ENCODE measurements at places on chromosomes 11 and 22. TPM values are rescaled to one million over a fixed set of nuclear protein-coding genes. Genes with fewer than 3 reads are reported as not detected.

GRCh38 chr11:1254733-1255132, 31.9 kb downstream of the MUC5B start:
- H3K4me3 ChIP-seq = no peak overlapping the region
- H3K4me1 ChIP-seq = no peaks in the 10 kb centered on the region
- no peak overlapping the region for H3K27ac ChIP-seq
- H3K36me3 ChIP-seq = peaks cover 5% of the 10 kb centered on the region
- H3K27me3 ChIP-seq = no peaks in the 10 kb centered on the region

SYT9 gene
- total RNA-seq = not detected

GRCh38 chr11:76863196-76863777, 2.6 kb downstream of the ACER3 start:
- H3K27ac ChIP-seq = no peak overlapping the region
- H3K36me3 ChIP-seq = peaks cover 7% of the 10 kb centered on the region
- DNase-seq = no peak
- H3K4me3 ChIP-seq = no peak overlapping the region
- peaks cover 29% of the 10 kb centered on the region for H3K4me1 ChIP-seq

DNA sequence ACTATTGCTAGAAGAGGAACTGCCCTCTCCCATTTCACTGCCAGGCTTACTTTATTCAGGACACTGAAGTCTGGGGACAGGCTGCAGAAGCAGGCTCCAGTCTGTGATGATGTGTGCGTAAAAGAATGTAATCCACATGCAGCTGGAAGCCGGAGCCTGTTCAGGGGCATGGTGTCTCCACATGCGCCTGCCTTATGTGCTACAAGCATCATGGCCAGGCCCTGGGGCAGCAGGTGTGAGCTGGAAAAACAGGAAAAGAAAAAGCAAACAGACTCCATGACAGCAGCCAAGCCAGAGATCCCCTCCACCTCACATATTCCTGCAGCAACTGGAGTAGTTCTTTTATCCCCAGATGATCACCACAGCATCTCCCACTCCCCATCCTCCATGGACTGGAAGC, 33.4 kb downstream of the ARFGAP2 start:
- no peak overlapping the region for H3K27ac ChIP-seq
- DNase-seq = no peak
- H3K4me3 ChIP-seq = no peak overlapping the region
- H3K4me1 ChIP-seq = peaks cover 4% of the 10 kb centered on the region
- no peaks in the 10 kb centered on the region for H3K27me3 ChIP-seq

- no peak for DNase-seq
- peaks cover 2% of the 10 kb centered on the region for H3K27me3 ChIP-seq
- no peak overlapping the region for H3K27ac ChIP-seq
- H3K4me1 ChIP-seq = peaks cover 12% of the 10 kb centered on the region
Observed at GRCh38 chr11:117908109-117908895, 20.9 kb downstream of the TMPRSS13 start.

DNA sequence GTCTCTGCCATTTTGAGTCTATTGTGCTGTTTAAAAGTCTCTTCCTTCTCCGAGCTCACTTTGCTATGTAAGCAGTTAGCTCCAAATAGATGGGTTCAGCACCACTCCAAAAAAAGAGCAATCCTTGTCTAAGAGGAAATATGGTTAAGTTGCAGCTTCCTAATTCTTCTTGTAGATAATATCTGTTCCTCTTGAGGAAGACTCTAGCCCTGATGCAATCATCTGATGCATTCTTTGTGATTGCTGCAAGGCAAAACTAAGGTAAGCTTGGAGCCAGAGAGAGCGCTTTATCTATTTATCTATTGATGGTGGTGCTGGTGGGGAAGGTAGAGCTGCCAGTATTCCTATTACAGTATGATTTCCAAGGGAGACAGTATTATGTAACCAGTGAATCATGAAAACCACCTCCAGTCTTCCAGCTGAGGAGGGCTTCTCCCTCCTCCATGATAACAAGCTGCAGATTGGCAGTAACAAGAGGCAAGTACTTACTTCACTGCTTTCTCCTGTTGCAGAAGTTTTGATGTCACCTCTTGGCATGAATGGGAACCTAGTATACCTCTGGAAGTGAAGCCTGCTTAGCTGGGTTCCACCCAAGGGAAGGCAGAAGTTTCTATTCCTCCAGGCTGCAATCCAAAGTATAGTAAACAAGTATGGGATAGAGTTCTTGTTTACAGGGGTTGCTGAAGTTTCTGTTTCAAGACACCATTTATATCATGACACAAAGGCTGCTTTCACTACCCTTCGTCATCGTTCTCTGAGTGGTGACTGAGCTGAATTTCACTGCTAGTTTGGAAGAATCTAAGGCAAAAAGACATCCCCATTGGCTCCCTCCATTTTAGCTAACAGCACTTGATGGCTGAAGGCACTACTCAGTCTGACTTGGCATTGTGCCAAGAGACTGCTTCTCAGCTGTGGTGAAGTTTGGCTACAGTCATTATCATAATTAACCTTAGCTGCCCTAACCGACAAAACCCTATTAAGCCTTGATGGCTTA, 49.7 kb downstream of the FDX1 start:
- peaks cover 4% of the 10 kb centered on the region for H3K27me3 ChIP-seq
- no peak overlapping the region for H3K4me3 ChIP-seq
- H3K4me1 ChIP-seq = no peaks in the 10 kb centered on the region
- DNase-seq = no peak
- H3K27ac ChIP-seq = no peak overlapping the region
- H3K36me3 ChIP-seq = no peaks in the 10 kb centered on the region

XKR3 gene
- total RNA-seq = not detected

GSTT2B gene
- total RNA-seq = not detected

DNA sequence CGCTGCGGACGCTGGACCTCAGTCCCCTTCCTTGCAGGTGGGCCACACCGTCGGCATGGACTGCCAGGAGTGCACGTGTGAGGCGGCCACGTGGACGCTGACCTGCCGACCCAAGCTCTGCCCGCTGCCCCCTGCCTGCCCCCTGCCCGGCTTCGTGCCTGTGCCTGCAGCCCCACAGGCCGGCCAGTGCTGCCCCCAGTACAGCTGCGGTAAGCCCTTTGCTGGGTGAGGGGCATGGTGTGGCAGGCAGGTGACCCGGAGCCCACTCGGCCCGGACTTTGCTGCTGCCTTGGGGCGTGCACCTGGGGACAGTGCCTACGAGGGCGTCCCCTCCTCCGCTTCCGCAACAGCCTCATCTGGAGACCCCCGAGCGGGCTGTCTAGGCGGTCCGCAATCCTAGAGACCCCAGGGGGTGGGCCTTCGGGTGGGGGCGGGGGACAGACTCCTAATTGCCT, 25.4 kb upstream of the MUC5B start:
- no peaks in the 10 kb centered on the region for H3K27me3 ChIP-seq
- no peaks in the 10 kb centered on the region for H3K36me3 ChIP-seq
- no peaks in the 10 kb centered on the region for H3K4me1 ChIP-seq
- DNase-seq = no peak
- H3K27ac ChIP-seq = no peak overlapping the region
- H3K4me3 ChIP-seq = no peak overlapping the region

CCDC81 gene
- 0.53 TPM for total RNA-seq

- H3K4me1 ChIP-seq = no peaks in the 10 kb centered on the region
- no peak overlapping the region for H3K4me3 ChIP-seq
- no peaks in the 10 kb centered on the region for H3K36me3 ChIP-seq
- no peak for DNase-seq
- no peaks in the 10 kb centered on the region for H3K27me3 ChIP-seq
- no peak overlapping the region for H3K27ac ChIP-seq
Observed at GRCh38 chr22:27345691-27346090, 455.9 kb downstream of the MN1 start.

GRCh38 chr11:94020777-94021481, at the start of gene HEPHL1:
TSS of gene HEPHL1 (plus strand) at chr11:94021354. CDS start at chr11:94021369, 15 bp downstream.
- no peak within 1 kb of the TSS for H3K4me3 ChIP-seq
- no peak for DNase-seq
- no peaks in the 10 kb centered on the region for H3K36me3 ChIP-seq
- H3K27ac ChIP-seq = no peak within 1 kb of the TSS
- H3K4me1 ChIP-seq = no peaks in the 10 kb centered on the region
- no peaks in the 10 kb centered on the region for H3K27me3 ChIP-seq

DNA sequence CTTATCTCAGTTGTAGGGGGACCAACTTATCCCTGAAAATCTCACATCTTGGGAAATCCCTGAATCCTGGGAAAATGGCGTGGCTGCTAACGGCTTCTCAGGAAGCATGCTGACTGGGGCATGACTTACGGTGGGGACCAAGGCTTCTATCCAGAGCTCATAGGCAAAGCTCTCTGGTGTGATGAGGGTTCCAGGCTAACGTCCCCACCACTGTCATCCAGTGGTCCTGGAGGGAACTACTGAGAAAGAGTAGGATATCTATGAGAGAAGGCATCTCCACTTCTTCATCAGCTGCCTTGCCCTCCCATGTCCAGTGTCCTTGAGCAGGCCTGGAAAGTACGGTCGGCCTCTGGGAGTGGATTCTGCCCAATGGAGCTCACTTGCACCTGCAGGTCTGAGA, 210.4 kb upstream of the B3GAT1 start:
- peaks cover 2% of the 10 kb centered on the region for H3K4me1 ChIP-seq
- H3K36me3 ChIP-seq = no peaks in the 10 kb centered on the region
- peaks cover 5% of the 10 kb centered on the region for H3K27me3 ChIP-seq
- H3K27ac ChIP-seq = no peak overlapping the region
- DNase-seq = no peak

OR52B6 gene
- not detected for total RNA-seq

GRCh38 chr11:94795476-94796189, 27.5 kb downstream of the AMOTL1 start:
- no peak for DNase-seq
- no peaks in the 10 kb centered on the region for H3K36me3 ChIP-seq
- H3K4me3 ChIP-seq = no peak overlapping the region
- no peaks in the 10 kb centered on the region for H3K4me1 ChIP-seq

- H3K36me3 ChIP-seq = peaks cover 21% of the 10 kb centered on the region
- H3K27ac ChIP-seq = no peak overlapping the region
- H3K4me3 ChIP-seq = no peak overlapping the region
Observed at GRCh38 chr22:46241396-46242007, 8.6 kb downstream of the CDPF1 start.

TSPAN18 gene
- total RNA-seq = 42.3 TPM

DNA sequence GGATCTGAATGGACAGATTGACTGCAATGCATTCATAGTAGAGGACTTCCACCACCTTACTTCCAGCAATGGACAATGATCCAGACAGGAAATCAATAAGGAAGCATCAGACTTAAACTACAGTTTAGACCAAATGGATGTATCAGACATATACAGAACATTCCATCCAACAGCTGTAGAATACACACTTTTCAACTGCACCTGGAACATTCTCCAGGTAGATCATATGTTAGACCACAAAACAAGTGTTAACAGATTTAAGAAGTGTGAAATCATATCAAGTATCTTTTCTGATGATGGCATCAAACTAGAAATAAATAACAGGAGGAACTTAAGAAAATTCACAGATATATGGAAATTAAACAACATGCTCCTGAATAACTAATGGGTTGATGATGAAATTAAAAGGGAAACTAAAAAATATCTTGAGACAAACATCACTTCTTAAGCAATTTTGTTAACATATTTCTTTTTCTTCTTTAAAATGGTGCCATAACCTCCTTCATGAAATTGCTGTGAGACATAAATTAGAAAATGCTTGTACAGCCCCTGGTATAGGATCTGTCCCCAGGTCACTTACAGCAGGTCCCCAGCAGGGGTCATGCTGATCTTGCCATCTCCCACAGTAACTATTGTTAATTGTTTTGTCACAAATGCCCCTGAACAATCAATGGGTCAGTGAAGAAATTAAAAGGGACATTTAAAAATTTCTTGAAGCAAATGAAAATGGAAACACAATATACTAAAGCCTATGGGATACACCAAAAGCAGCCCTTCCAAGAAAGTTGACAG, 100.0 kb upstream of the OR4B1 start:
- no peak overlapping the region for H3K27ac ChIP-seq
- peaks cover 71% of the 10 kb centered on the region for H3K36me3 ChIP-seq
- H3K27me3 ChIP-seq = no peaks in the 10 kb centered on the region
- no peak for DNase-seq
- H3K4me1 ChIP-seq = peaks cover 6% of the 10 kb centered on the region
- no peak overlapping the region for H3K4me3 ChIP-seq

ME3 gene
- 0.83 TPM for total RNA-seq

DNA sequence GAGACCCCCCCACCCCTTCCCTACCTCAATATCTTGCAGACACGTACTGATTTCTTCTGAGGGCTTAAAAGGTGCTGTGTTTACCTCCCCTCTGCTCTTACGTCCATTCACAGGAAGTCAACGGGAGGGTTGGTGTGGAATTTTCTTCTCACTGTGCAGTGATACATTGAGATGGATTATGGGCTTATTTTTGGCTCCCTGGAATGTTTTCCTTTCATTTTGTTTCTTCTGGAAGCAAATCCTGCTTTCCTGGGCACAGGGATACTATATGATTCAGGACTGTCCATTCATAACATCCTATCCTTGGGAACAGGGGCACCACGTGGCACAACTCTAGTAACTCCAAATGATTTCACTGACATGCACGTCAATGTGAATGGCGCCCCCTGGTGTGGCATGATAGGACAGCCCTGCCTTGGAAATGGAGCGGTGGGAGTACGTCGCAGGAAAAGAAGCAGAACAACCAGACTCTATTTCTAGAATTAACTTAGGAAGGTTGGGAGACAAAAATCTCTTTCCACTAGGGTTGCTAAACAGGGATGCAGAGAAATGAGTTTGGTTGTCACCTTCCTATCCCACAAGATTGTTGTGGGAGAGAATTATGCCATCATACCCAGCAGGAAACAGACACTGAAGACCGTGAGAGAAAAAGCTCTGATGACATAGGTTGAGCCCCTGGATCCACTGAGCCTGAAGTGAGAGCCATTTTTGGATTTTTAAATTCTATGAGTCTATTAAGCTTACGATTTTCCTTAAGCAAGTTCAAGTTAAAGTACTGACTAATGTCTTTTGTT, 146.5 kb upstream of the RAG2 start:
- no peak overlapping the region for H3K4me3 ChIP-seq
- H3K36me3 ChIP-seq = no peaks in the 10 kb centered on the region
- H3K27ac ChIP-seq = no peak overlapping the region
- H3K27me3 ChIP-seq = peaks cover 18% of the 10 kb centered on the region
- DNase-seq = peak; percentile 57
- no peaks in the 10 kb centered on the region for H3K4me1 ChIP-seq

GRCh38 chr11:62324731-62325556, 12.3 kb upstream of the ASRGL1 start:
- H3K4me1 ChIP-seq = peaks cover 11% of the 10 kb centered on the region
- DNase-seq = peak; percentile 76

- no peak overlapping the region for H3K27ac ChIP-seq
- DNase-seq = no peak
- H3K4me1 ChIP-seq = no peaks in the 10 kb centered on the region
- H3K4me3 ChIP-seq = no peak overlapping the region
- H3K27me3 ChIP-seq = no peaks in the 10 kb centered on the region
Observed at GRCh38 chr11:68934666-68935065, 31.0 kb downstream of the IGHMBP2 start.

GRCh38 chr11:85810521-85810870, 445 bp downstream of the SYTL2 start:
- peaks cover 7% of the 10 kb centered on the region for H3K27me3 ChIP-seq
- H3K36me3 ChIP-seq = peaks cover 3% of the 10 kb centered on the region
- no peak for DNase-seq
- H3K27ac ChIP-seq = peak overlapping the region; percentile 41
- H3K4me3 ChIP-seq = peak overlapping the region; percentile 86
